ENCODE measurements at places on chromosomes 1 and 21. TPM values are rescaled to one million over a fixed set of nuclear protein-coding genes. Genes with fewer than 3 reads are reported as not detected.

The MAP3K7CL gene
- 1.9 TPM for total RNA-seq

The FCRL5 gene
- not detected for total RNA-seq

The CLDN17 gene
- not detected for total RNA-seq

The IFI44L gene
- total RNA-seq, result 0.02 TPM

The RGS8 gene
- total RNA-seq, result not detected

The LCE1C gene
- not detected for total RNA-seq

The LCE6A gene
- total RNA-seq, result not detected

The SAMD11 gene
- 28.0 TPM for total RNA-seq

The SLAMF8 gene
- total RNA-seq, result not detected

The ZNF697 gene
- 1.9 TPM for total RNA-seq

The FCRLB gene
- total RNA-seq, result 1.7 TPM

The RXFP4 gene
- total RNA-seq, result not detected

The ARHGEF10L gene
- 6.9 TPM for total RNA-seq

The ANGPTL1 gene
- total RNA-seq, result not detected

The SPATC1L gene
- not detected for total RNA-seq

The PADI1 gene
- 1.9 TPM for total RNA-seq

The CD5L gene
- total RNA-seq, result not detected

The KLF17 gene
- 0.64 TPM for total RNA-seq

The FAM163A gene
- total RNA-seq, result not detected

The TNFRSF1B gene
- total RNA-seq, result 0.28 TPM

The ITGB2 gene
- total RNA-seq, result 0.80 TPM

The MAP3K21 gene
- 13.9 TPM for total RNA-seq

The MXRA8 gene
- total RNA-seq, result 0.20 TPM

The ADGRL4 gene
- total RNA-seq, result not detected

The FCGR2B gene
- total RNA-seq, result not detected

The TENT5C gene
- total RNA-seq, result 0.09 TPM

The LCE1E gene
- 0.08 TPM for total RNA-seq

The SLC9C2 gene
- total RNA-seq, result not detected

The FRRS1 gene
- 2.2 TPM for total RNA-seq

The RBM11 gene
- total RNA-seq, result not detected

The GPA33 gene
- total RNA-seq, result not detected

The FCRL1 gene
- total RNA-seq, result not detected

The AIM2 gene
- not detected for total RNA-seq

The CDK18 gene
- total RNA-seq, result 1.1 TPM

The HSD11B1 gene
- total RNA-seq, result not detected

The ZBTB48 gene
- total RNA-seq, result 13.7 TPM

The IL20 gene
- not detected for total RNA-seq

The SLAMF9 gene
- 0.41 TPM for total RNA-seq

The DNAJC6 gene
- 4.5 TPM for total RNA-seq

The PACC1 gene
- 20.7 TPM for total RNA-seq

The C4BPB gene
- 1.1 TPM for total RNA-seq

All from A549 treated with DMSO at 1 μM for 4 hours (cell line).